WTC11 (cell line): ENCODE measurements at places on chromosomes 2 and 18. TPM values are rescaled to one million over a fixed set of nuclear protein-coding genes. Genes with fewer than 3 reads are reported as not detected.
A peak's percentile ranks its signal among the peaks of the same experiment; 100 is the strongest.

GRCh38 chr2:203498161-203498560 is 36.9 kb downstream of the RAPH1 start:
- H3K36me3 ChIP-seq = peaks cover 10% of the 10 kb centered on the region; the same call in 1 of the 2 replicates
- H3K4me1 ChIP-seq = peaks cover 5% of the 10 kb centered on the region; the same call in 1 of the 2 replicates

DNA sequence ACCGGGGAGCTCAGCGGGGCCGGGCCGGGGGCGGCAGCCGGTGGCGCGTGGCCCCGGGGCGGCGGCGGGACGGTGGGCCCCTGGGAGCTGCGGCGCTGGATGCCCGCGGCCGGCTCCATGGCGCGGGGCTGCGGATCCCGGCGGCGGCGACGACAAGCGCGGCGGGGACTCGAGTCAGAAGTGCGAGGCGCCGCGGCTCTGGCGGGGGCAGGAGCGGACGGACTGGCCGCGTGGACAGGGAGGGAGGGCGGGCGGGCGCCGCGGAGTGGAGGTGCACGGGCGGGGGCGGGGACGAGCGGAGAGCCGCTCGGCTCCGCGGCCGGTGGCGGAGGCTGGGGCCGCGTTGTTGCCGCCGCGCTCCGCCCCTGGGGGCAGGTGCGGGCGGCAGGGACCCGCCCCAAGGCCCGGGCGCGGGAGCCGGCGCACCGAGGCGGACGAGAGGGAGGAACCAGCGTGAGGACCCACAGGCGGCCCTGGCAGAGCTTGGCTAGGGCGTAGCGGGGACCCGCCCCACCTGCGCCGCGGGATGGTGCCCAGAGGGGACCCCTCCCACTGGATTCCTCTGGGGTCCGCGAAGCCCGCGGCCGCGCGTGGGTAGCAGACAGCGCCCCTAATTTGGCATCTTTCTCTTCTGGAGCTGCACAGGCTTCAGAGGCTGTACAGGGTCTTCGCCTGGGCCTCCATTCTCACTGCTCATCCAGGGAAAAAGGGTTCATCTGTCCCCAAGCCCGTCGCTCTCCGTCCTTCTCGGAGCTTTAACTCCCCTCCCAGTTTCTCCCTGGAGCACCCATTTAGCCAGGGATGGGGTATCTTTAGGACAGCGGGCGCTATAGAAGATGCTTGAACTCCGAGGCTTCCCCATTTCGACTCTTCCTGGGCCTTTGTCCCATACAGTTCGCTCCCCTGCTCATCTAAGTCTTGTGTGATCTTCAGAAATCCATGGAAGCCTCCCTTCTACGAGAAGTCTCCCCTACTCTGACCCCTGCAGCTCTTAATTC is at the start of gene TMEM163:
Gene TMEM163, minus strand, starts transcription at position 184 of the 998 bp plus-strand sequence.
- H3K27ac ChIP-seq = no peak within 1 kb of the TSS
- peaks cover 25% of the 10 kb centered on the region for H3K4me1 ChIP-seq
- H3K36me3 ChIP-seq = no peaks in the 10 kb centered on the region
- peak within 1 kb of the TSS; percentile 76 for H3K4me3 ChIP-seq

- H3K4me3 ChIP-seq = no peak overlapping the region
- no peak overlapping the region for H3K27ac ChIP-seq
- H3K36me3 ChIP-seq = peaks cover 18% of the 10 kb centered on the region
- no peaks in the 10 kb centered on the region for H3K4me1 ChIP-seq
- H3K27me3 ChIP-seq = no peaks in the 10 kb centered on the region; the same call in 1 of the 2 replicates
These were observed 124.3 kb downstream of the XRCC5 start for GRCh38 chr2:216233281-216233995.

GRCh38 chr2:225156853-225157451 is 114.7 kb upstream of the DOCK10 start:
- H3K36me3 ChIP-seq = no peaks in the 10 kb centered on the region
- no peak overlapping the region for H3K4me3 ChIP-seq
- H3K27ac ChIP-seq = no peak overlapping the region
- H3K4me1 ChIP-seq = no peaks in the 10 kb centered on the region

DNA sequence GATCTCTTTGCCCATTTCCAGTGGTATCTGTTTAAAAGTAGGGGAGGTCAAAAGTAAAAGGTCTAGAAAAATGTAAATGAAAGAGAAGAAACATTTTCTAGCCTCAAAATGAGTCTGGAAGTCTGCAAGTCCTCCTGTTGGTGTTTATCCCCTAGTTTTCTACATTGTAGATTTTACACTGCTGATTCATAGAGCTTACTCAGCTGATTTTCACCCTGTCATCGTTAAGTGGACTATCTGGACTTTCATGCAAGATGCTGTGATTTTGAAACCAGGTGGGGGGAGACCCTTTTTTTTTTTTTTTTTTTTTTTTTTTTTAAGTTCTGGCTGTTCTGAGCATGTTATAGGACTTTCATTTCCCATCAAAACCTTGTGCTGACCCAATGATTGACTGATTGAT is 10.3 kb downstream of the HOXD3 start:
- H3K27ac ChIP-seq = no peak overlapping the region
- no peaks in the 10 kb centered on the region for H3K36me3 ChIP-seq
- peaks cover 27% of the 10 kb centered on the region for H3K4me1 ChIP-seq

Gene CFAP221
- total RNA-seq = 0.14 to 0.94 TPM (median 0.35 TPM) in 3 replicates

Gene HOXD13
- total RNA-seq = not detected in 3 replicates
